ENCODE measurements at places on chromosomes 2 and 18. TPM values are rescaled to one million over a fixed set of nuclear protein-coding genes. Genes with fewer than 3 reads are reported as not detected.

GRCh38 chr18:26579941-26580618 lies 31.7 kb upstream of the KCTD1 start:
- DNase-seq, result peak; percentile 75

- DNase-seq, result no peak
These were observed 43.7 kb downstream of the FSHR start for GRCh38 chr2:49110571-49110970.

DNA sequence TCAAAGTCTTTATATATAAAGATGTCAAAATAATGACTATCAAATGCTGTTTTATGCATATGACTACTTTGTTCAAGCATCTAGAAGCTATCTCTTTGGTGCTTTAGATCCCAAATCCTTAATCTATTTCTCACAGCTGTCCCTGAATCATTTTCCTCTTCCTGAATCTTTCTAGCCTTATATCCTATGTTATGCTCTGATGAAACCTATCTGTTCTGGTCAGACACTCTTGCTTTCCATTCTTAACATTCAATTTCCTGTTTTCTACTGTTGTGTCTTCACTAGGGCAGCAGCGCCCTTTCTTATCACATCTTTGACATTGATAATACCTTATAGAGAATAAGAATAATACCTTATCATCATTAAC lies 6.3 kb upstream of the PARD3B start:
- DNase-seq, result no peak

DNA sequence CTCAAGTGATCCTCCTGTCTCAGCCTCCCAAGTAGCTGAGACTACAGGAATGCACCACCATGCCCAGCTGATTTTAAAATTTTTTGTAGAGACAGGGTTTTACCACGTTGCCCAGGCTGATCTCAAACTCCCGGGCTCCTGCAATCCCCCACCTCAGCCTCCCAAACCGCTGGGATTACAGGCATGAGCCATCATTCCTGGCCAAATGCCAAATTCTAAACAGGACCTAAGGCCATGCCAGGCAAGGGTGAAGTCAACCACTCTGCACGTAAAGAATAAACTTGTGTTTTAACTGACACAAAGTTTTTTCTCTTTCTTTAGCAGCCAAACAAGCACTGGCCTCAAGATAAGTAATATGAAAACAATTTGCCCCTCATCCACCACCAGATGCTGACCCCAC lies 37.4 kb upstream of the SATB2 start:
- DNase-seq, result no peak

- DNase-seq, result no peak
These were observed 72.6 kb downstream of the PLEKHM3 start for GRCh38 chr2:207952564-207953345.

- no peak for DNase-seq
These were observed 8.9 kb upstream of the SESTD1 start for GRCh38 chr2:179273461-179273962.

GRCh38 chr2:168712053-168712452 lies 90.4 kb upstream of the NOSTRIN start:
- DNase-seq, result no peak

GRCh38 chr2:3532941-3533340 lies 13.6 kb upstream of the ADI1 start:
- DNase-seq, result no peak

DNA sequence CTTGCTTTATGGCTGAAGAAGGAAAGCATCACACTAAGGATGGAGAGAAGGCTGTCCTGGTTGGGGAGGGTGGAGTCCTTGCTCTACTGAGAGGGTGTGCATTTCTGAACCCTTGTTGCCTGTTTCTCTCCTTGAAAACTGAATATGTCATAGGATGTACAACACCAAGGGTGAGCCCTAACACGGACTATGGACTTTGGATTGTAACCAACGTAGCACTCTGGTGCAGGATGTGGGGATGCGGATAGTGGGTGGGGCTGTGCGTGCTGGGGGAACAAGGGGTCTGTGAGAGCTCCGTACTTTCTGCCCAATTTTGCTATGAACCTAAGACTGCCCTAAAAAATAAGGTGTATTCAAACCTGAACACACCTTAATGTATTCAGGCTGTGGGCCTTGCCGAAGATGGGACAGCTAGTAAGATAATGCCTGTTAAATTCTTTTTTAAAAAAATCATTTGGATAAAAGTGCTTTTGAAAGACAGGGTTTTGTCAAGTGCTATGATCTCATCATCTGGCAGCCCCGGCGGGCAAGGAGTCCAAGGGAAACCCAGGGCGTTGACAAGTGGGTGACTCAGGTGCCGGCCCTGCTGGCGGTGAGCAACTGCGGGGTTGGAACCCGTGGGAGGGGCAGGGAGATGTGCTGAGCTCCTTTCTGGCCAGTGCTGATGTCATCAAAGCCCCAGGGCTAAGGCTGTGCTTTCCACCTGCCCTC lies 54.0 kb downstream of the GATA6 start:
- DNase-seq, result peak; percentile 93

DNA sequence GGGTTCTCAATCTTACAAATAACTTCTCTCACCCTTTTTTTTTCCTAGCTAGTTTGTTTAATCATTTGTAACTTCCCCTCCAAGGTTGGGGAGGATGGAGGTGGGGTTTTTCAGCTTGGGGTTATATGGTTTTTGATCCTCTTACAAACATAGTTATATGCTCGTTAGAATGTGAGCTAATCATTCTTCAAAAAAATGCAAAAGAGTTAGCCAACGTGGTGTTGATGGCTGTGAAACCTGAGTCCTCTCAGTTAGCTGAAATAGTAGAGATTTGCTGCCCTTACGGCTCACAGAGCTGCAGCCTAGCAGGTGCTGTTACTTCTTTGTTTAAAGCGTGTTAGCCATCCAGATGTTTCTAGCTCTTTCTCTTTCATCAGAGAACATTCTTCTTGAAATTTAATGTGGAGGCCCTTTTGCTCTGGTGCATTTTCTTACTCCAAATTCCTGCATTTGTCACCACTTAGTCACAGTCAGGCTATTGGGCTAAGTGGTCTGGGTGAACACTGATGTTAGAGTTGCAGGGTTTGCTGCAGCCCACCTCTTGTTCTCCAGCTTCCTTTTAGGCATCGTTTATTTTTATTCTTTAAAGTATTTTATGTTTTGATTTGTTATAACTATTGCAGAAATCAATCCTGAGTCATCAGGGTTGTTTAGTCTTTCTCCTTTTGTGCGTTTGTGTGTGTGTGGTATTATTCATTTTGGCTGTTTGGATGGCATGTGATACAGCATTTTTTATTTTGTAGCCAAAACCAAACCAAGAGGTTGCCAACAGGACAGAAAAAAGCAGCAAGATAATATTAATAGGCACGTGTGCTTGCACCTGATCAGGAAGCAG lies 41.1 kb downstream of the LIMS1 start:
- no peak for DNase-seq

- DNase-seq, result no peak
These were observed 8.5 kb upstream of the DAW1 start for GRCh38 chr2:227862741-227863588.

DNA sequence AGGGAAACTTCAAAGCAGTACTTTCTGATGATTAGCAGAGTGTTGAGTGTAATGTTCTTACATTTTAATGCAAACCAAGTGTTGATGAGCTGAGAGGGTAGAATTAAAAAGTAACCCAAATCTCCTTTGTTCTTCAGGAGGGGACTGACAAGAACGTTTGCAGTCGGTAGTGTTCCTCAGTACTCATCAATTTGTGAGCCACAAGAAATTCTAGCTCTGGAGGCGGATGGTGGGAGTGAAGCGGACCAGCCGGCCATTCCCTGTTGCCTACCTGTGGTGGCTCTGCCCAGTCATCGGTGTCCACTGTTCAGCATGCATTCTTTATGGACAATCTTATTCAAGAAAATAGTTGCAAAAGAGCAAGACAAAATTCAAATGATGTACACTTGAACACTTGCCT lies 438.6 kb upstream of the POU3F3 start:
- DNase-seq, result no peak

DNA sequence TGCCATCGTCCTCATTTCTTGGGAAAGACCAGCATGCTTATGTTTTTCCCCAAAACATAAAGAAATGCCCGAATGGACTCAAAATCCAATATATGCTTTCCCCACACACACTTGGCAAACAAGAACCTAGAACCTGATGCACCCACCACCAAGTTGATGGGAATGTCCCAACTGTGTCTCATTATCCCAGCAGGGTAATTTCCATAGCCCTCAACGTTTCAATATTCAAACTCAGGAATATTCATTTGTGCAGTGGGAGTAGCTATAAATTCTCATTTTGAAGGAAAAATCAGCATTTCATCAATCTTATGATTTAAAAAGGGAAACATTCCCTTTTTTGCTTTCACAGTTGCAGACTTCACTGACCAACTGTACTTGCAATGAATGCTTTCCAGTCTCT lies 50.7 kb downstream of the SNORC start:
- DNase-seq, result no peak

GRCh38 chr2:135494917-135495316 lies 36.1 kb downstream of the ZRANB3 start:
- no peak for DNase-seq

DNA sequence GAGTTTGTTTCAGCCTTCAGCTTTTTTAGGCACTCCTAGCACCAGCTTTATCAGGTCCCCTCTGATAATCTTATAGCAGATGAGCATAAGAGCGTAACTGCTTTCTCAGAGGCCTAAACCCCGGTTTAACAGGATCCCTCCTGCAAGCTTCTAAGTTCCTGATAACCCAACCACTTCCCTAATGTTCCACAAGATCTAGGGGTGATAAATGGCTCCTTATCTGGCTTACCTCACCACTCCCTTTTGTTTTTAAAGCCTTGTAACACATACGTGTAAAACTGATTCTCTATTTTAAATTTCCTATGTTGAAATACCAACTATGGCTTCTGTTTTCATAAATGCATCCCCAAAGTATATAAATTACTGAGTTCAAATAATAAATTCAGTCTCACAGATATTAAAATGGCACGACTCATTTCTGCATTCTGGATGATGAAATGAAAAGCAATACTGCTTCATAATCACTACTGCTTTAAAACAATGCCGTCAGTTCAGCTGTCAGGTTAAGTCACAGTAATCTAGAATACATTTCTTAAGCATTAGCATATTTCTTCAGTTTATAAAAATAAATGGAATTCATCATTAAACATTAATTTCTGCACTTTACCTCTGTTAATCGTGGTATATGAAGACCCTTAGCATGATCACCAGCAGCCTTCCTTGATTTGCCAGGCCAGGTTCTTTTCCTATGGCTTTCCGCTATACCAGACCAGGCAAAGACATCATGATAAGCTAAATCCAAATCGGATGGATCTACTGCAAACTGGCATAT lies 126.3 kb downstream of the C2orf74 start:
- DNase-seq, result no peak

GRCh38 chr2:47093626-47094025 lies 61.5 kb downstream of the STPG4 start:
- DNase-seq, result no peak

DNA sequence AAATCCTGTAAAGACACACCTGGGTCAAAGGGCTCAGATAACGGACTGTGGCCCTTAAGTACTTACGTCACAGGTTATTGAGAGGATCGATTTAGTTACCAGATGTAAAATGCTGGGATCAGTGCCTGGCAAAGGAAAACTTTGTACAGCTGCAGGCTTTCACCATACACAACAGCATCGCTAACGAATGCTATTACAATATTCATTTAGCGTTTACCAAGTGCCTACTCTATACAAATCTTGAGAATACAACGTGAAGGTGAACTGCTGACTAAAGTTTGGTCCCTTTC lies 619 bp upstream of the MSH6 start:
- DNase-seq, result no peak

DNA sequence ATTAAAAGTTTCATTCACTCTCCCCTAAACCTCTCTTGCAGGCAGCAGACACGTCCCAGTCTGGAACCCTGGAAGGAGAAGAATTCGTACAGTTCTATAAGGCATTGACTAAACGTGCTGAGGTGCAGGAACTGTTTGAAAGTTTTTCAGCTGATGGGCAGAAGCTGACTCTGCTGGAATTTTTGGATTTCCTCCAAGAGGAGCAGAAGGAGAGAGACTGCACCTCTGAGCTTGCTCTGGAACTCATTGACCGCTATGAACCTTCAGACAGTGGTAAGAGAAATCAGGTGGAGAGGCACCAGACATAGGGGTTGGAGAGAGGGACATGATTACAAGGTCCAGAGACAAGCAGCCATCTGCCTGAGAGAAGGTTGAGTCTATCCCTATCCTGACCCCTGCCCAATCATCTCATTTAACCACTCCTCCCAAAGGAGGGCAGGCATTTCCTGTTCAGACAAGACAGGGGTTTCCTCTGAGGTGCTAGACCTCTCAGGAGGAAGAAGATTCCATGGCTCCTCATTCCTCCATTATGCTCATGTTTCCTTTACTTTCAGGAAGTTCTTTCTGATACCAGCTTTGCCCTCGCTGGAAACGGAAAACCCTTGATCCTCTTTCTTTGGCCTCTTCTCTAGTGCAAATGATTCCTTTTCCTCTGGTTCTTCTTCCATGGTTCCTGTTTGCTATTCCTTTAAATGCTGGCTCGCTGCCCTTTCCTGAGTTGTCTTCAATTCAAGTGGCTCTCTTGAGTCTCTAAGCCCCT lies 15.1 kb downstream of the PLCD4 start:
- no peak for DNase-seq

DNA sequence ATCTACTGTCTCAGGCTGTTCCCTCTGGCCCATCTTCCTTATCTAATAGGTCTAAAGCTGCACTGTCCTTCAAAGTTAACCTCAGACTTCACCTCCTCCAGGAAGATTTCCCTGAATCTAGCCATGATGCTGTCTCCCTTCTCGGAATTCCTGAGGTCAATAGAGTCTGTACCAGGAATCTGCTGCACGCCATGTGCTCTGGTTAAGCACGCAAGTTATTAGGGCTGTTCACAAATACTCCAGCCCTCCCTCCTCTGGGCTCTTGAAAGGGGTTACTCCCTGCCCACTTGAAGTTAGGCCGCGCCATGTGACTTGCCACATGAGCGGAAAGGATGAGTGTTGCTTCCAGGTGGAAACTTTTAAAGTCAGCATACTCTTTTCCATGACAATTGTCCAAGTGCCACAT lies 43.6 kb downstream of the MCFD2 start:
- peak; percentile 87 for DNase-seq

DNA sequence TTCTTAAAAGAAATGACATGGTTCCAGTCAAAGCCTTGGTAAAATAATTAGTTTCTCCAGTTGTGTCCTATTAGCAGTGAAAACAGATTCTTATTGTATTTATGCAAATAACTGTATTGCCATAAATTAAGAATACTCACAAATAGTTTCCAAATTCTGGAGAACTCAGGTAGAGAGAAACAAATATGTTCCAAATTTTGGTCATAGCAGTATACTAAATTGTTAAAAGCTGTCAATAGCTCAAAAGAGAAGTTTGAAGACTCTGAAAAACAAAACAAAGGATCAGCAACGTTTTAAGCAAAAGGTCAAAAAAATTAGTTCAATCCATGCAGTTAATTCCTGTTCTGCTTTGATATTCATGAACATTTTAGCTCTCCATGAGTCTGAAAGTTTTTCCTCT lies 25.5 kb downstream of the ELMOD3 start:
- no peak for DNase-seq

FEV gene
- total RNA-seq, result not detected

ABI2 gene
- total RNA-seq, result 46.3 TPM

NETO1 gene
- not detected for total RNA-seq

TUBA3E gene
- not detected for total RNA-seq

FOXI3 gene
- not detected for total RNA-seq

PCARE gene
- total RNA-seq, result 0.55 TPM

ABCG5 gene
- total RNA-seq, result not detected

TMEM237 gene
- 13.7 TPM for total RNA-seq

Measured in upper lobe of right lung (tissue), 1 donor.